ENCODE measurements at places on chromosomes 11 and 22. TPM values are rescaled to one million over a fixed set of nuclear protein-coding genes. Genes with fewer than 3 reads are reported as not detected.

GRCh38 chr11:19121646-19122045 is 4.7 kb downstream of the ZDHHC13 start:
- no peak for DNase-seq
- no peaks in the 10 kb centered on the region for H3K36me3 ChIP-seq
- H3K27ac ChIP-seq = no peak overlapping the region
- peaks cover 6% of the 10 kb centered on the region for H3K4me1 ChIP-seq
- no peak overlapping the region for H3K4me3 ChIP-seq
- no peaks in the 10 kb centered on the region for H3K27me3 ChIP-seq

DNA sequence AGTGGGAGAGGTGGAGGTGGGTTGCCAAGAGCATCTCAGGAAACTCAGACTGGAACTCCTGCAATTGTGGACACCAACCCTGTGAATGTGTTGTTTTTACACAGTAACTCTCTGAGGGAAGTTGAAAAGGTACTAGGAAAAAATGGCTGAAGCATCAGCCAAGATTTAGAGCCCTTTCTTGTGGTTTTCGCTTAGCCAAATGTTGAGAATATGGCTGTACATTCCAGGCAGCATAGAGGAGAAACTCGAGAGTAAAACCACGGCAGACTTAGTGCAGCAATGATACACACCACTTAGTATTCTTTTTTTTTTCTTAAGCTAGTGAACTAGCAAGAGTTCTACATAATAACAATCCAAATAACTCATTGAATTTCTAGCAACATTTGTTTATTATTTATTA is 309.7 kb upstream of the MTNR1B start:
- H3K4me1 ChIP-seq = no peaks in the 10 kb centered on the region
- H3K4me3 ChIP-seq = no peak overlapping the region
- no peaks in the 10 kb centered on the region for H3K36me3 ChIP-seq
- no peak overlapping the region for H3K27ac ChIP-seq
- DNase-seq = no peak

GRCh38 chr22:38065539-38065938 is 8.3 kb downstream of the PICK1 start:
- no peak for DNase-seq
- peaks cover 49% of the 10 kb centered on the region for H3K36me3 ChIP-seq
- H3K27ac ChIP-seq = no peak overlapping the region
- H3K4me1 ChIP-seq = peaks cover 10% of the 10 kb centered on the region
- no peak overlapping the region for H3K4me3 ChIP-seq

DNA sequence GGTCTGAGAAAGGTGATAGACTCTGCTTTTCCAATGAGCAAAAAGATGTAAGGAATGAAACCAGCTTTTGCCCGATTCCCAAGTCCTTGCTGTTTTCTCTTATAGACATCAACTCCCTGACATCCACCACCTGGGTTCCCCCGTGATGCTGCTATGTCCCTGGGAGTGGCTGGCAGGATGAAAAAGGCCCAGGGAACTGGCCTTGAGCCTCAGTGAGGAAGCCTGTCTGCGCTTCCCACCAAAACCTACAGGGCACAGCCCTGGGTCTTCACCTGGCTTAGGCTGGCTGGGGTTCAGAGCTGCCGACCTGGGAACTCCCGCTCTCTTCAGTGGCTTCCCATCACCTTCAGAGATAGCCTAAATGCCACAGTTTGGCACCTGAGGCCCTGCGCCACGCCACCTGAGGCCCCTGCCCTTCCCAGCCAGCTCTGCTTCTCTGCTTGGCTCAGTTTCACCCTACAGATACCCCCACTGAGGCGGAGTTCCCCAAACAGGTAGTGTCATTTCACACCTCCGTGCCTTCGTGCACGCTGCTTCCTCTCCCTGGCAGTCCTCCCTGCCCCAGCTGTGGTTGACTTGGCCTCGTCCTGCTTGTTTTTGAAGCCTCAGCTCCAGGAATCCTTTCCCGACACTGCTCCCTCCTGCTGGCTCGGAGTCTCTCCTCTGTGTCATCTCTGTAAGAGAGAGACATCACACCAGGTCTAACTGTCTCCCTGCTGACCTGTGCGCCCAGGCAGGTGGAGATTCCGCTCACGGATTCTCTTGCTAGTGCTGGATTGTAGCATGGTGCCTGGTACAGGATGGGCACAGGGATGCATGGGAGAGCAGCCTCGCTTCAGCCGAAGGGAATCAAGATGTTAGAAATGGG is 10.7 kb downstream of the SLC37A2 start:
- no peaks in the 10 kb centered on the region for H3K27me3 ChIP-seq
- no peak for DNase-seq
- H3K36me3 ChIP-seq = no peaks in the 10 kb centered on the region
- H3K27ac ChIP-seq = no peak overlapping the region
- peaks cover 14% of the 10 kb centered on the region for H3K4me1 ChIP-seq

- H3K4me3 ChIP-seq = no peak overlapping the region
- no peaks in the 10 kb centered on the region for H3K36me3 ChIP-seq
Observed at GRCh38 chr11:76253416-76253815, 47.1 kb upstream of the WNT11 start.

DNA sequence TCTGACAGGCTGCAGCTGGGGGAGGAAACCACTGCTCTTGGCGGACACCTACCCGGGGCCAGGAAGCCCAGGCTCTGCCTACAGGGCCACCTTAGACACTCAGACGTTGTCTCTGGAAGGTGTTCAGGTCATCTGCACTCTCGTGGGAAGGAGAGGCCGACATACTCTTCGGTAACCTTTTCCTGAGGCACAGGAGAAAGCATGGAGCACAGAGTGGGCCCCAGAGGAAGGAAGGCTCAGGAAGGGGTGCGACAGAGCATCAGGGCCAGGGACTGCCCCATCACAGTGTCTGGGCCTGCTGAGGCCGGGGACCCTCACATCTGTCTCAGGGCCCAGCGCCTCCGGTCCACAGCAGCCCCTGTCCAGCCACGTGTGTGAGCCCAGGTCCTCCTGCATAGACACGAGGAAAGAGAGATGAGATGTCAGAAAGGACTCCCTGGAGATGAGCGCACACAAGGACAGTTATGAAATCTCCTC is 18.2 kb upstream of the TUB start:
- H3K27me3 ChIP-seq = no peaks in the 10 kb centered on the region
- H3K36me3 ChIP-seq = no peaks in the 10 kb centered on the region
- H3K4me1 ChIP-seq = peaks cover 5% of the 10 kb centered on the region
- H3K4me3 ChIP-seq = no peak overlapping the region

DNA sequence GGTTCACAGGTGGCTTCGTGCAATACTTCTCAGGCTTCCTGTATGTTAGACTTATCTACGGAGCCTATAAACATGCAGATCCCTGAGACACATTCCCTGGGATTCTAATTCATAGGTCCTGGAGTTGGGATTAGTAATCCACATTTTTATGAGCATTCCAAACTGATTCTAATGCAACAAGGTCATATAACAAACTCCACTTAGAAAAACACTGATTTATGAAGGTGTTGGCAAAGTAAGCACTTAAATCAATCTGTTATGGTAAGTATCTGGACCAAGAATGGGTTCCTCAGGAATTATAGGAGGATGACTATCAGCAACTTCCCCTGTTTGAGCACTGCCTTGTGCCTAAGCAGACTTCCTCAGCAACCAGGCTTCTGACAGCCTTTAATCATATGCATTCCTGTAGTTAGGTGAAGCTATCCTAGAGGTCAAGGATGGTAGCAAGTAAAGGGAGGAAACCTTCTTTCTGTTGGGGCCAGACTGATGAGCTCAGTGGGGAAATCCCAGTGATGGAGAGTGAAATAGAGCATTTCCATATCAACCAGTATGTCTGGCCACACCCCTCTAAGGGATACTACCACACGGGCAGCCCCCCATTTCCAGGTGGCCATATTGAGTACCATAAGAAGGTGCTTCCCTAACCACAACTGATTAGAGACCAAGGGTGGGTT is 89.6 kb downstream of the RASSF10 start:
- DNase-seq = no peak
- no peaks in the 10 kb centered on the region for H3K36me3 ChIP-seq
- H3K4me3 ChIP-seq = no peak overlapping the region
- H3K27me3 ChIP-seq = no peaks in the 10 kb centered on the region
- no peaks in the 10 kb centered on the region for H3K4me1 ChIP-seq

- H3K4me1 ChIP-seq = no peaks in the 10 kb centered on the region
- H3K27me3 ChIP-seq = no peaks in the 10 kb centered on the region
- H3K27ac ChIP-seq = no peak overlapping the region
- no peak overlapping the region for H3K4me3 ChIP-seq
Observed at GRCh38 chr11:34264303-34265110, 93.3 kb downstream of the ABTB2 start.

C1QTNF5 gene
- 57.2 TPM for total RNA-seq

KCNQ1OT1 gene
- total RNA-seq = 1.1 TPM

MIOX gene
- not detected for total RNA-seq

OR51B4 gene
- not detected for total RNA-seq

PLAAT5 gene
- 3.2 TPM for total RNA-seq

OR6T1 gene
- not detected for total RNA-seq

CREBZF gene
- total RNA-seq = 35.3 TPM

OR4A16 gene
- total RNA-seq = not detected
